T-helper 1 cell (primary cell): ENCODE measurements at places on chromosomes 11 and 22.
A peak's percentile ranks its signal among the peaks of the same experiment; 100 is the strongest.

- no peak for DNase-seq
These were observed 108.9 kb downstream of the MORC2 start for GRCh38 chr22:30859714-30860095.

GRCh38 chr22:20186183-20186870 lies 35.5 kb upstream of the CCDC188 start:
- DNase-seq: no peak

GRCh38 chr11:15212876-15213275 lies 98.2 kb downstream of the INSC start:
- DNase-seq: no peak

- no peak for DNase-seq
These were observed 17.6 kb downstream of the SLC22A12 start for GRCh38 chr11:64608636-64609035.

DNA sequence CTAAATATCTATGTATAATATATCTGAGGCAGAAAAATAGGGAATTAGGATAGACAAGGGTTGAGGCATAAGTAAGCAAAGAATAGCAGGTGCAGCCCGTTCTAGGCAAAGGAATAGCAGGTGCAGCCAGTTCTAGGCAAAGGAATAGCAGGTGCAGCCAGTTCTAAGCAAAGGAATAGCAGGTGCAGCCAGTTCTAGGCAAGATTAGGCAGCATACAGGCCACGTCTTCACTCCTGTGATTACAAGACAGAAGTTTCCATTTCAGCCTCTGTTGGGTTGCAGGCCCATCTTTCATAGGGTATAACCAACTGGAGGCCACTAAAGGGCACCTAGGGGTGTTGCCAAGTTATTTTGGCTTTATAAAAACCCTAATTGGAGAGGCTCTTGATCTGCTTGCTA lies 28.8 kb upstream of the CHORDC1 start:
- no peak for DNase-seq

DNA sequence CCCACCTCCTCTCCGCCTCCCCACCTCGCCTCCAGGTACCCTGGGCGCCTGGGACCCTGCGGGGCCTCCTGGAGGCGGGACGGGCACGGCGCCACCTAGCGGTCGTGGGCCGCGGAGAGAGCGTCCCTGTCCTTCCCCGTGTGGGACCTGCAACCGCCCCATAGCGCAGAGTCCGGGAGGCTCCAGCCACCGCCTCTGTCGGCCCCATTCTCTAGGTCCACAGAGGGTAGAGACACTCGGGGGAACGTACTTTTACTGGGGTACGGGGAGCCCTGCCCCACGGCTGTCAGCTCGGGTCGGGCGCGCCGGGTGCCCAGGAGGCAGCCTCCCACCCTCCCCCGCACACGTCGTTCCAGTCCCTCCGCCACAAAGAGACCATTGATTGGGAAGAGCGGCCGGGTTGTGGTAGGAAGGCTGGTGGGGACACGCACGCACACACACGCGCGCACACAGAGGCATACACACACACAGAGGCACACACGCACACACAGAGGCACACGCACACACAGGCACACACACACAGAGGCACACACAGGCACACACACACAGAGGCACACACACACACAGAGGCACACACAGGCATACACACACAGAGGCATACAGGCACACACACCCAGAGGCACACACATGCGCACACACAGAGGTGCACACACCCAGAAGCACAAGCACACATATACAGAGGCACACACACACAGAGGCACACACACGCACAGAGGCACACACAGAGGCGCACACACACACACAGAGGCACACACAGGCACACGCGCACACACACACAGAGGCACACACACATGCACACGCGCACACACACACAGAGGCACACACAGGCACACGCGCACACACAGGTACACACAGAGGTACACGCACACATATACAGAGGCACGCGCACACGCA lies 12.6 kb upstream of the NECTIN1 start:
- peak; percentile 47 for DNase-seq

- DNase-seq: no peak
These were observed 538.1 kb downstream of the SOX6 start for GRCh38 chr11:15818132-15818842.

GRCh38 chr11:119415966-119416365 lies 7.0 kb downstream of the THY1 start:
- no peak for DNase-seq

GRCh38 chr11:45896422-45896984 lies 10.6 kb downstream of the FREY1 start:
- DNase-seq: no peak

DNA sequence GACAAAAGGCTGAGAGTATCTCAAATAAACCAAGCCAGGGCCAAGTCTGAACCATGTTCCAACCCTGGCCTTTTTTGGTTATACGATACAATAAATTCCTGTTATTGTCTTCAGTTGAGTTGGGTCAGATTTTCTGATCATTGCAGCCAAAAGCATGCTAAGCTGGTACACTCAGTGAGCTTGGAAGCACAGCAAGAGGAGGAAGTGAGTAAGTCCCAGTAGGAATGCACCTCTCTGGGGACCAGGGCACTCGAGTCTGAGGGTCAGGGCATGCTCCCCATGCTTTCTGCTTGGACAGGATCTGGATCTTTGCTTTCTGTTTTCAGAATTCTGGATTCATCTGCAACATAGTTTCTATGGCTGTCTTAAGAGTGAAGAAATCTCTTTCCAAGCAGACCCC lies 73.1 kb downstream of the TMPRSS5 start:
- DNase-seq: no peak

- no peak for DNase-seq
These were observed 533 bp downstream of the SERGEF start for GRCh38 chr11:18012122-18012905.

DNA sequence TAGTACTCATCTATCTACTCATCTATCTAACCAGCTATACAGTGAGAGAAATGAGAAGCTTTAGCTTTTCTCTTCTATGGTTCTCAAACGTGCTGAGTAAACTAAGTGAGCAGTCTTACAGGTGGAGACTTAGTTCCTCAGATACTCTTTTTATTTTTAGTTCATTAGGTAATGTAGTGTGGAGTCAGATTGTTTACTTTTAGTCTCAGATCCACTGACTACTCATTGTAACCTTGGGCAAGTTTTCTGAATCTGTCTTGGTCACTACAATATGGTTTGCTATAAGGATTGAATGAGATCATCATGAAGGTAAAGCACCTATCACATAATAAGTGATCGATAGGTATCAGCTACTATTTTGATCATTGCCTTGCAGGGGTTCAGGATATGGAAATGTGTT lies 160.1 kb downstream of the RAB38 start:
- DNase-seq: no peak

DNA sequence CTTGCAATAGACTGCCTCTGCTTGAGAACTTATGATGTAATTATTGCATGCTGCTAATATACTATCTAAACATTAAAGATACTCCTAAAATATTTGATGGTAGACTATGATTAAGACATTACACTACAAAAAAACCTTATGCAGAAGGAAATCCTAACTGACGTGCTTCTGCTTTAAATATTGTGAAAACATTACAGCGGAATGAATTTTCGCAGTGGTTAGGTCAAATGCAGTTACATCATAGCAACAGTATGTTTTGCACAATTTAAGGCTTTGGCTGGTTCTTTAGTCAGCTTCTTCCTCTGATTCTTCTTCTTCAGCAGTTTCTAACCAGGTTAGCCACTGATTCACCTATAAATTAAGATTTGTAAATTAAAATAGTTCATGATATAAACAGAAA lies 11.2 kb downstream of the EIF4G2 start:
- DNase-seq: no peak

DNA sequence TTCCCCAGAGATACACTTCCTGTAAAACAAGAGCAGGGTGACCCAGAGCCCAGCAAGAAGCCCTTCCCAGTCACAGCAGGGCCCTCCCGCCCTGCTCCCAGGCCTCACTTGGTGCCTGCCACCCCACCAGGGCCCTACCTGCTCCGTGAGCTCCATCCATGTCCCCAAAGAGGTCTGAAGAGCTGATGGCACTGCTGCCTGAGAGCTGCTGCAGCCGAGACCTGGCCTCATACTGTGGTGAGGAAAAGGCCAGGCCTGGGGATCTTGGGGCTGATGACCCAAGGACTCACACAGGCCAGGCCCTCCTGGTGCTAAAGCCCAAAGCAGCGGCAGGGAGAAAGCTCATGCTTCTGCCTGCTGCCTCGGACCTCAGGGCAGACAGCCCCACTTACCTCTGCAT lies 10.3 kb downstream of the ARFGAP2 start:
- no peak for DNase-seq

GRCh38 chr11:113729456-113729855 lies 23.3 kb upstream of the TMPRSS5 start:
- DNase-seq: no peak

DNA sequence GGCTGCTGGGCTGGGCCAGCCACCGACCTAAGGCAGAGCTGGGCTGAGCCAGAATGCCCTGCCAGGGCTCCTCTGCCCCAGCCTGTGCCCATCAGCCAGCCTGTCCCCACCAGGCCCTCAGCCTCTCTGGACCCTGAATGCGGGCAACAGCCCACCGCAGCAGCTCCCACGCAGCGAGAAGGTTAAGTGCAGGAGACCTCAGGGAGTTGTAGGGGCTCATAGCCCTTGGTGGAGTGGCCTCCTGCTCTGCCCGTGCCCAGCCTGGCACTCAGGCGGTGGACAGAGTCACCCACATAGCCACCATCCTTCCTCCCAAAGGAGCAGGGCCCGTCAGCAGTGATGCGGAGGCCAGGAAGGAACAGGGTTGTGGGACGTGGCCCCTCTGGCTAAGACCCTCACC lies 19.1 kb downstream of the WNT7B start:
- no peak for DNase-seq

DNA sequence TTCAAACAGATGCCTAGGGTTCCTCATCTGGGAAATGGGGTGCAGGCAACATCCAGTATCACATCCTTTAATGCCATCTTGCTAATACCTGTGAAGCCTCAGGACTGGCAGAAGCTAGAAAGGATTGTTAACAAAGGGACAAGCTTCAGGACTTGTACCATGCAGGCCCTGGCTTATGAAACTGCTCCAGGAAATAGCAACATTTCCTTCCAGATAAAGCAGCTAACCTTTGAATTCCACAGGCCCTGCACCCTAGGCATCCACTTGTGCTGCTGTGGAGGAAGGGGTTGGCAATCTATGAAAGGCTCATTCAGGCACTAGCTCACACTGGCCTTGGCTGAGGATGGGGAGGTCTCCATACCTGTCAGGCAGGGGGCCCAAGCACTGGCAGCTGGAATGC lies 87.2 kb downstream of the BTBD10 start:
- DNase-seq: no peak

GRCh38 chr22:19554834-19555404 lies 30.7 kb upstream of the CLDN5 start:
- no peak for DNase-seq

DNA sequence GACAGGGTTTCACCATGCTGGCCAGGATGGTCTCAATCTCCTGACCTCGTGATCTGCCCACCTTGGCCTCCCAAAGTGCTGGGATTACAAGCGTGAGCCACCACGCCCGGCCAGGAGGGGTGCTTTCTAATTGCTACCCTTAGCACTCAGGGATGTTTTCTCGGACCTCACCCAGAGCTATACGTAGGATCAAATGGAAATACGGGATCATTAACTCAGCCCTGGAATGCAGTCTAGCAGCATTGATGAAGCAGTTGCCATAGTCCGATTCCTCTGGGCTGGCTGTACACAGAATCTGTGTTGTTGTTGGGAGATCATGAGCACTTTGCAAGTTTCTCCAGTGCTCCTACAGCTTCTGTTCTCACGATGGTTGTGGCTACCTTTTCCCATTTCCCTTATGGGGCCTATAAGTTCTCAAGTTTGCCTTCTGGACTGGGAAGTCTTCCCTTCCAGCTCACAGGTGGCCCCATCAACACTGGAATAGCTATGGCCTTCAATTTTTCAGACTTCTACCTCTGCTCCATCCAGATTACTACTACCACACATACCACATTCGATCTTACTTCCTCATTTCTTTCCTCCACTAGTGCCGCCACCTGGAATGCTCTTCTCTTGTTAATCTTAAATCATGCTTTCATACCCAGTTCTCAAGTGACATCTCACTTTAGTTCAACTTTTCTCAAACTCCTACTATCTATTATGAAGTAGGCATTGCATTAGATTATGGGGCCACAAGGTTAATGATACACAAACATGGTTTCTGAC lies 16.1 kb upstream of the PCF11 start:
- DNase-seq: no peak

DNA sequence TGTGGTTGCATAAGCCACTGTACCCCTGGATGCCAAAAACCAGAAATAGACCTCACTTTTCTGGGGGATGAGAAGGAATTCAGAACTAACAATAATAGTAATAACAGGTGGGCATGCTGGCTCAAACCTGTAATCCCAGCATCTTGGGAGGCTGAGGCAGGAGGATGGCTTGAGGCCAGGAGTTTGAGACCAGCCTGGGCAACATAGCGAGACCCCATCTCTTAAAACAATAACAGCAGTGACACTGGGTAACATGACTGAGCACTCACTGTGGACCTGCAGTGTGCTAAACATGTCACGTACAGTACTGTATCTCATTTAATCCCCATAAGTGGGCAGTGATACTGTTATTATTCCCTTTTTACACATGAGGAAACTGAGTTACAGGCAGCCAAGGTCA lies 10.0 kb downstream of the FLRT1 start:
- no peak for DNase-seq

DNA sequence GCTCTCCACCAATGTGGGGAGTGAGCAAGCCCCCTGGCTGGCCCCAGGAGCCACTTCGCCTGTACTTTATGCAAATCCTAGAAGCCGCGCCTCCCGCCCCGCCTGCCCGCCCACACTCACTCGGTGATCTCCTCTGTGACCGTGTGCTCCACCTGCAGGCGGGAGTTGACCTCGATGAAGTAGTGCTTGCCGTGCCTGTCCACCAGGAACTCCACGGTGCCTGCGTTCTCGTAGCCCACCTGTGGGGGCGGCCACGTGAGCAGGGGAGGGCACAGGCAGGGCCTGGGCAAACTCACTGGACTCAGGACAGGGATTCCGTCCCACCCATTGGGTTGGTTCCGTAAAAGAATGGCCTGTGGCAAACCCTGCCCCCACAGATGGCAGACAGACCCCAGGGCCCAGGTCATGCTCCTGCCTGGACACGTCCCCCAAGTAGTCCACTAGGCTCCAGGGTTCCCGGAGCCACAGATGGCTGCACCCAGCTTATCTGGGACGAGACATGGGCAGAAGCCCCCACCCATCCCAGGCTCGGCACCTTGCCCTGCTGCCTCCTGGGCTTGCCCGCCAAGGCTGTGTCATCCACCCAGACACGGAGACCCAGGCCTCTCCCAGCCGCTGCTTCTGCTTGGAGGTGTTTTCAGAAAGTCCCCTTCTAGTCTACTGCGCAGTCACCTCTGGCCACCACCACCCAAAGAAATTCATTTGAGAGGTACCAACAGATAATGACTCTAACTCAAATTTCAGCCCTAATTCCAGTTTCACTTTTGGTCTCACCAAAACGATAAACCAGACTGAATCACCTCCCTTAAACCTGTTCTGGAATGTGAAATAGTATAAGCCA lies 12.1 kb downstream of the LRFN4 start:
- DNase-seq: peak; percentile 58
